ENCODE measurements at places on chromosomes 12 and 14.

DNA sequence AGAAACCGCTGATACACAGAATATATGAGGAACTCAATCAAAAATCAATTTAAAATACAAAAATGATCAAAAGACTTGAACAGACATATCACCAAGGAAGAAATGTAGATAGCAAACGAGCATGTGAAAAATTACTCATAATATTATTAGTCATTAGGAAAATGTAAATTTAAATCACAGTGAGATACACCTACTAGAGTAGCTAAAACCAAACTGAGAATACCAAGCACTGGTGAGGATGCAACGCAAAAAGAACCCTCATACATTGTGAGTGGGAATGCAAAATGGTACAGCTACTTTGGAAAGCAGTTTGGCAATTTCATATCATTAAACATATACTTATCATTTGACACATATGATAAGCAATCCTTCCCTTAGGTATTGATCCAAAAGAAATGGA, 101.1 kb upstream of the ST8SIA1 start:
- no peak for DNase-seq

DNA sequence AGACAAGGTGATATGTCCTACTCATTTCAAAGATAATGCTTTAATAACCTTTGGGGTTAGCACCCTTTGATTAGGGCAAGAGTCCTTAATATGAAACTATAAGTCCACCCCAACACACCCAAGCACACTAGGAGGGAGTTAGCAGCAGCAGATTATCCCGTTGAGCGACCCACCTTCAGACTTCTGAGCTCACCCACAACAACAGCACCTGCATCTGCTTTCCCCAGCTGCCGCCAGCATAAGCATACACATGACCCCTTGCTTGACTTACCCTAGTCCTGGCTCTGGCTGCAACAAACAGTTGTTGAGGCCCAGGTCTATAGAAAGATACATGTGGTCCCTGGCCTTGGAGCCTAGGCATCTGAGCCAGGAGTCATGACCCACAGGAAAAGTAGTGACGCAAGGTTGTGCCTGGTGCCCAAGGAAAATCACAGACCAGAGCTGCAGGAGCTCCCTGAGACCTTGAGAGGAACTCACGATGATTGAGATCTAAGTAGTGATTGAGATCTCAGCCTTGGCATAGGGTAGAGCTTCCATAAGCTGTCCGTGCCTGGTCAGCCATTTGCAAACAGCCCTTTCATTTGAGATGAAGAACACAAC, 19.0 kb downstream of the ZDHHC22 start:
- DNase-seq, result no peak

- no peak for DNase-seq
These were observed 17.9 kb downstream of the WASHC3 start for GRCh38 chr12:102043928-102044327.

- no peak for DNase-seq
These were observed 39.4 kb downstream of the SH2B3 start for GRCh38 chr12:111444925-111445725.

DNA sequence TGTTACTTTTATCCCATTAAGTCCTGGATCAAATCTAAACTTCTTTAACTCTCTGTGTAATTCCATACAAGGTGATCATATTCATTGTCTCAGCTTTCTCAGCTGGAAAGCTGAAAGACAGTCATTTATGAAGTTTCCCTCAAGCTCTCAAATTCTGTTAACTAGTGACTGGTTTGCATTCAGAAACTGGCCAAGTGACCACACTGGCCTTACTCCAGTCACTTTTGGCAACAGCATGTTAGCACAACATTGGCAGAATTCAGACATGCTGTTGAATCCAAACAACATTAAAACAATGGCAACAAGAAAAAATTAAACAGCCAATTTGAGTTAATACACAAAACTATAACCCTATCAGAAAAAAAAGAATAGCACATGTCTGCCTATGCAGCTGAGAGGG, 343.3 kb downstream of the MDGA2 start:
- no peak for DNase-seq

GRCh38 chr14:72462056-72462455, 431.8 kb downstream of the DPF3 start:
- DNase-seq, result no peak

DNA sequence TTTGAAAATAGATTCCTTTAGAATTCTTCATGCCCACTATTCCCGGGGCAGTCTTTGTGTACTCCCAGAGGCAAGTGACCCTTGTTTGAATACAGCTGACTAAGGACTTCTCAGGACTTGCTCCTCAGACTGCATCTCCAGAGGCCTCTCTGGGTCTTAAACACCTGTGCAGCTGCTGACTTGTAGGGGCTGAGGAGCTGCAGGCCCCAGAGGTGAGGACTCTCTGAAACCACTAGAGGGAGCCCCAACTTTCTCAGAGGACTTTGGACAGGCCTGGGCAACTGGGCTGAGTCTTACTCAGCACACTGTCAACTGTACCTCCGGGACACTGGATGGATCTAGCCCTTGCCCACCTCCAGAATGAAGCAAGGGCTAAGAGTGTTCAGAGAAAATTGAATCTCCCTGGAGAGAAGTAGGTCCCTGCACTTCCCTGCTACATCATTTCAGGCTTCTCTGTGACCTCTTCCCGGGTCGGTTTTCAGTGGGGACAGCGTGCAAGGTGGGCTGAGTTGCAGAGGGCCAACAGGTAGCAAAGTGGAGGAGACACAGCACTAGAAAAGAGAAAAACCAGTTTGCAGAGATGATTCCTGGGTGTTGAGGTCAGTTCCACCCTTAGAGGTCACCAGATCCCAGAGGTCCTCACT, 164.6 kb downstream of the TMEM117 start:
- DNase-seq, result no peak

DNA sequence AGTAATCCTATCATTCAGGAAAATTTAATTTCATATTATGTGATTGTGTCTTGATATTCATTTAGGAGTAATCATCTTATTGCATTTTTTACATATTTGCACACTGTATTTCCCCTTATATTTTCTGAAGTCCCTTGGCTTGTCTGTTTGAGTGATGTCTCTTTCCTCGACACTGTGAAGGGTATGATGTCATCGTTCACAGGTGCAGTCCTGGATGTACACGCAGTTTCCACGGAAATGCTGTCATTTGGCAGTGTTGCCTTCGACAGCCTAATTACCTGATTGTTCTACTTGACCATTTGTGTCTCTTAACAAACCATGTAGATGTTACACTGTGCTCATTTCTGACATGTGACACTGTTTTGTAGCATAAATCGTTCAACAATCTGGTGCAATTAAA, 1277.0 kb downstream of the TMEM121 start:
- DNase-seq, result no peak

GRCh38 chr12:52499806-52500560, 6.9 kb upstream of the KRT6A start:
- DNase-seq, result no peak

DNA sequence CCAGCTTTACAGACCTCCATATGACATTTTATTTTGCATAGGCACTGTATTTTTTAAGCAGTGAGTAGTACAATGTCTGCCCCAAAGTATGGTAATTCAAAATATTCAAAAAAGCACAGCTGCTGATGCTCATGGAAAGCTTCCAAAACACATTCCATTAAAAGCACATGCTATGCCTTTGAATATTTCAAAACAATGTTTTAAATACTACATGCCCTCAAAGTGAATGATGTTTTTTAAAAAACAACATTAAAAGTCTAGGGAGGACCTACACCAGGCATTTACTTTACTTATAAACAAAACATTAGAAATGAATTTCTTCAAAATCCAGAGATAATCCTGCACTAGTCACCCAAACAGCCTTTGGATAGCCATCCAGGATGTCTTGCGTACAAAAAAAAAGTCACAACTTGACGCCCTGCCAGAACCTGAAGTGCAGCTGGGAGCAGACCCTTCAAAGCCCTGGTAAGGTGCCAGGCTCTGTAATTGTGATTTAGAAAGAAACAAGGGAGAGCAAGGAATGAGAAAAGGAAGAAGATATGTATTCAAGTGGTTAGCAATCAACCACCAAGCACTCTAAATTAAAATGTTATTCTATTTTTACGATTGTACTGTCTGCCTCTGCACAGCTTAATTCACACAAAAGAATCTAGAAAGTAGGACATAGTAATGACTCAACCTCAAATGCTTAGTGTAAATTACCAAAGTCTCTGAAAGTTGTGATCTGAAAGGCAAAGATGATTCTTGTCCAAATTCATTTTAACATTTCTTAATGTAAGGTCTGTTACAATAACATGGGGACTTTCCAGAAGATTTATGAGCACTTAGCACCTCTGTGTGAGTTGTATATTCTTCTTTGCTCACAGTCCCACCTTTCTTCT, 31.9 kb downstream of the CEP83 start:
- peak; percentile 28 for DNase-seq

GRCh38 chr12:49342066-49342913, 4.4 kb upstream of the DNAJC22 start:
- DNase-seq, result peak; percentile 84

DNA sequence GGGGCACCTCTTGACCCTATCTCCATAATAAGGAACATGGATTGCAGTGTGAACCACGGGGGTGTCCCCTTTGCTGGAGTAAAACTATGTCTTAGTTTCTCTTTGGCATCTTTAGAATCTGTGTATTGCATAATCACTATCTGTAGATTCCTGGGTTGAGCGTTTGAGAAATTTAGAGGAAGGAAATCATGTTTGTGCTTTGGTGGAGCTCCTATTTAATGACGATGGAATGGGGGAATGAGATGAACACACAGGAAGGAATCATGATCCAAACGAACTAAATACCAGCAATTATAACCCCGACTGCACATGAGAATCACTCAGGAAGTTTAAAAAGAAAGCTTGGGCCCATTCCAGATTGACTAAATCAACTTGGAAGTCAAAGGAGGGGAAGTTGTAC, 1.3 kb upstream of the MYG1 start:
- DNase-seq, result no peak

DNA sequence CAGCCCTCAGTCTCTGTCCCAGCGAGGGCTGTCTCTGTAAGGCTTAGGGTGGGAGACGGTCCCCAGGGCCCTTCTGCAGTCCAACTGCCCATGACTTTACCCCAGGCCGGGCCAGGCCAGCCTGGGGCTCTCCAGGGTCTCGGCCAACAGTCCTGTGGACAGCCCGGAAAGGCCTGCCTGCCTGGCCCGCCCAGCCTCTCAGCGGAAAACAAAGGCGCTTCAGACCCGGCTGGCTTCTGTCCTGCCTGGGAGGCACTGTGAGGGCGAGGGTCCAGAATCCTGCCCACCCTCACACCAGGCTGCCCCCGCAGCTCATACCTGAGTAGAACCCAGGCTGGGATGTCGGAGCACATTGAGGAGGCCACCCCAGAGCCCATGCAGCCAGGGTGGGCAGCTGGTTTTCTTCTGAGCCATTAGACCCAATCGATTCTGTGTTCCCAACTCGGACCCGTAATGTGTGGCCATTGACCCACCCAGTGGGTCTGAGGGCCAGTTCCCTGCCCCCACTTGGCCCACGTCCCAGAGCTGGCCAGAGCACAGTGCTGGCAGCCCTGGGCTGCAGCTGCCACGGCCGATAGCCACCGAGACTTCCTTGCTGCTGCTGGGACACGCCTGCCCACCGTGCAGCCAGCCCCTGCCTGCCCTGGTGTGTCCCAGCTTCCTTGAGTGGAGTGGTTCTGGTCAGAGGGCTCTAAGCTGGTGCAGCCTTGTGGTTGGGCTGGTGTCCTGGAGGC, 1.6 kb downstream of the CRIP2 start:
- DNase-seq, result peak; percentile 73

GRCh38 chr12:50536831-50537537, 32.2 kb downstream of the DIP2B start:
- no peak for DNase-seq

DNA sequence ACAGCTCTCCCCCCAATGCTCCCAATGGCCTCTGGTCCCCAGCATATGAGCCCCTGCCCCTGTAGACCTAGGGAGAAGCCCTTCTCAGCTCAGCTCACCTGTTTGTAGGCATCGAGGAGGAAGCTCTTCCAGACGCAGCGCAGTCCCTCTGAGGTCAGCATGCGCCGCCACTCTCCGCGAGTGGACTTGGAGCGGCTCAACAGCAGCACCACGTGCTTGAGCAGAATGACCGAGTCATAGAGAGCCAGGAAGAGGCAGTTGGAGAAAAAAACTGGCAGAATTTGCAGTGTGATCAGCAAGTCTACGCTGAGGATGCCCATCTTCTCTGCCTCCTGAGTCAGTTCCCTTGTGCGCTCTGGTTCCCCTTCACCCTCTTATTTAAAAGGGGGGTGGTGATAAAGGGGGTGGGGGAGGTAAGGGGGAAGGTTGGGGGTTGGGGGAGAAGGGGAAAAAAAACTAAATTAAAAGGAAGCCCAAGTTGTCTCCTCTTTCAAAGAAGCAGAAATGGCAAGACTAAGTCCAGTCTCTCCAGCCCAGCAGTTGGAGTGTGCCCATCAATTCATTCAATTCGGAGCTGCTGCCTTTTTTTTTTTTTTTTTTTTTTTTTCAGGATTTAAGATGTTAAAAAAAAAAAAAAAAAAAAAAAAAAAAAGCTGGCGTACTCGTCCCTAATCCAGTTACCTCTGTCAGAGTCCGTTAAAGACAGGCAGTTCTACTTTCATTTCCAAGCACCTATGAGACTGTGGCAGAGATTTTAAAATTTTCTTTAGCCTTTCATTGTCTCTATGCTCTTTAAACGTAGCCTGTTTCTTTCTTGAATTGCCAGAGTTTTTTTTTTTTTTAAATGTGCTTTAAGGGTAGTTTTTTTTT, at the start of gene DIO2:
DIO2 (minus strand) TSS at position 352 of the 870 bp plus-strand sequence; CDS start at position 320, 32 bp downstream.
- DNase-seq, result no peak

DNA sequence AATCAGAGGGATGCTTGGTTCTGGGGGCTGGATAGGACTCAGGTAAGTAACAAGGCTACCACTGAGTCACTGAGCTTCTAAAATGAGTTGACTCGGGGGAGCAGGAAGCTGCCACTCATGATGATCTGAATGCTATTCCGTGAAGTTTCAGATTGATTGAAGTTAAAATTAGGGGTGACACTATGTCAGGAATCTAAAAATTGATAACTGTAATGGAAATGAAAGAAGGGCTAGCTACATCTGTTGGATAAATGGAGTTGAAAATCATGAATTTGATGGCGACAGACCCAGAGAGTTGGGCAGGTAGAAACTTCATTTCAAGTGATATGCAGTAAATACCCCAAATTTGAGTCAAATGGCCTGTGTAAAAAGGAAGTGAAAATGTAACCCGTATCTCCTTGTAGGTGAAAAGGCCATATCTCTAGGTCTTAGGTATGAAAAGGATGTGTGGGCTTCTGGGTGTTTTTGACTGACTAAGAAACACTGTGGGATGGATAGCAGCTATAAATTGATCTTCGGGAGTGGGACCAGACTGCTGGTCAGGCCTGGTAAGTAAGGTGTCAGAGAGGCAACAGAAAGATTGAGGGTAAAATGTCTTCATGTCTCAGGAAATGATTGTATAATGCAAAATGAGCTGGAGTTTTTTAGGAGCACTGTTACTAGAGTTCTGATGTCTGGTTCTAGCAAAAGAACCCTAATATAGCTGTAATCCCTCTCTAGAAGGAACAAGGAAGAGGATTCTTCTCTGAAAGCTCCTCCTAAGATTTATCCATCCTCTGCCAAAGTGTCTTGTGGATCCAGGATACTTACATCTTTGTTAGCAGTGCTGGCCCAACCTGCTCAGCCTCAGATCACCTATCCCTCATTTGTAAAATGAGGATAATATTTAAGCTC, 57.3 kb downstream of the DAD1 start:
- no peak for DNase-seq

DNA sequence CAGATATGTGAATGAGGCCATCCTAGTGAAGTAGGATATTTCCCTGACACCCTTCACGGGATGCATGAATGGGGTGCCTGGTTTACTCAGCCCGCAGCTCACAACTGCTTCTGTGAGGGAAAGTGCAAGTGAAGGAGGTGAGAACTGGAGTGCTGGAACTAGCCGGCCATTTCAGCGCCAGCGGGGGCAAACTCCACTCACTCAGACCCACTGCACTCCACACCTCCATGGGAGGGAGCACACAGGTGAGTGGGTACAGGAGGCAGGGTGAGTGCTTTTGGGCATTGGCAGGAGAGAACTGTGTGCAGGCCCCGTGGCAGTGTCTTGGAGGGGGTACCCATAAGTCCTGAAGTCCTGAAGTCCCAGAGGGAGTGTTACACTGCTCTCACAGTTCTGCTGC, 1008.4 kb downstream of the SLC6A15 start:
- DNase-seq, result no peak

Measured in right kidney (tissue), 9 donors.